ENCODE measurements at places on chromosomes 6 and 20. TPM values are rescaled to one million over a fixed set of nuclear protein-coding genes. Genes with fewer than 3 reads are reported as not detected.

GSTA3 gene
- total RNA-seq, result not detected

SLC22A2 gene
- not detected for total RNA-seq

NKX2-4 gene
- total RNA-seq, result not detected

GJA1 gene
- 107 TPM for total RNA-seq

SLC17A2 gene
- total RNA-seq, result not detected

ARMC2 gene
- total RNA-seq, result 10.0 TPM

ZBTB12 gene
- total RNA-seq, result 2.9 TPM

ADGB gene
- total RNA-seq, result not detected

SLC22A3 gene
- total RNA-seq, result 8.6 TPM

MROH8 gene
- 6.9 TPM for total RNA-seq

RIMS1 gene
- 2.1 TPM for total RNA-seq

CCN6 gene
- total RNA-seq, result not detected

SLA2 gene
- total RNA-seq, result 0.64 TPM

AP5S1 gene
- total RNA-seq, result 13.2 TPM

MCCD1 gene
- not detected for total RNA-seq

PLN gene
- 5.6 TPM for total RNA-seq

NT5E gene
- total RNA-seq, result 35.4 TPM

PRND gene
- total RNA-seq, result not detected

NAPB gene
- total RNA-seq, result 8.4 TPM

TCF19 gene
- 2.1 TPM for total RNA-seq

TAGAP gene
- total RNA-seq, result 5.7 TPM

PCSK2 gene
- not detected for total RNA-seq

TBXT gene
- not detected for total RNA-seq

MOXD1 gene
- 2.2 TPM for total RNA-seq

TBC1D7 gene
- 11.0 TPM for total RNA-seq

BFSP1 gene
- not detected for total RNA-seq

SNAI1 gene
- 19.1 TPM for total RNA-seq

TREM2 gene
- 11.0 TPM for total RNA-seq

TPBG gene
- total RNA-seq, result 15.0 TPM

CHRNA4 gene
- total RNA-seq, result not detected

LRRC73 gene
- 0.45 TPM for total RNA-seq

TRIM40 gene
- total RNA-seq, result not detected

SLC17A3 gene
- total RNA-seq, result not detected

HBS1L gene
- 66.4 TPM for total RNA-seq

FOXQ1 gene
- not detected for total RNA-seq

NRSN1 gene
- not detected for total RNA-seq

PNPLA1 gene
- 0.32 TPM for total RNA-seq

RAB32 gene
- total RNA-seq, result 33.2 TPM

FAM209B gene
- total RNA-seq, result 0.51 TPM

PGC gene
- not detected for total RNA-seq

TAPBP gene
- total RNA-seq, result 77.9 TPM

CYP24A1 gene
- not detected for total RNA-seq

LPIN3 gene
- total RNA-seq, result 49.8 TPM

CFAP61 gene
- 0.61 TPM for total RNA-seq

Data from mesenteric fat pad (tissue), 1 donor.